ENCODE measurements at places on chromosomes 12 and 14.

- no peak for DNase-seq
Observed at GRCh38 chr14:34324363-34324795, 137.7 kb downstream of the SPTSSA start.

GRCh38 chr12:50799908-50800307, 36.0 kb downstream of the ATF1 start:
- DNase-seq: no peak

DNA sequence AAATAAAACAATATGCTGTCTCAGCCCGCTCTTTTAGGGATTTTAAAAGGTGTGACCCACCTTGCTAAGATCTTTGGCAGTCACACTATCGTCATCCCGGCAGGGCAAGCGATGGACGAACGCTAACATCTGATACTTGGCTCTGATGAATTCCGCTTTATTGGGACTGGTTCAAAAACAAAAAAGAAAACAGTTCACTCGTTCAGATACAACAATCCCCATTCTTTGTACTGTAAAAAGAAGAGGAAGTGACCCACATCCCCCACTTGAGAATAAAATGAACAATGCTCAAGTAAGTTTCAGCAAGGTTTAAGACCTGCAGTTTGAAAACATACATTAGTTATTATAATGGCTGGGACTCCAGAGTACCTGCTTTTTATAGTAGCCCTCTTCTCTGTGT, 7.3 kb downstream of the GIT2 start:
- no peak for DNase-seq

DNA sequence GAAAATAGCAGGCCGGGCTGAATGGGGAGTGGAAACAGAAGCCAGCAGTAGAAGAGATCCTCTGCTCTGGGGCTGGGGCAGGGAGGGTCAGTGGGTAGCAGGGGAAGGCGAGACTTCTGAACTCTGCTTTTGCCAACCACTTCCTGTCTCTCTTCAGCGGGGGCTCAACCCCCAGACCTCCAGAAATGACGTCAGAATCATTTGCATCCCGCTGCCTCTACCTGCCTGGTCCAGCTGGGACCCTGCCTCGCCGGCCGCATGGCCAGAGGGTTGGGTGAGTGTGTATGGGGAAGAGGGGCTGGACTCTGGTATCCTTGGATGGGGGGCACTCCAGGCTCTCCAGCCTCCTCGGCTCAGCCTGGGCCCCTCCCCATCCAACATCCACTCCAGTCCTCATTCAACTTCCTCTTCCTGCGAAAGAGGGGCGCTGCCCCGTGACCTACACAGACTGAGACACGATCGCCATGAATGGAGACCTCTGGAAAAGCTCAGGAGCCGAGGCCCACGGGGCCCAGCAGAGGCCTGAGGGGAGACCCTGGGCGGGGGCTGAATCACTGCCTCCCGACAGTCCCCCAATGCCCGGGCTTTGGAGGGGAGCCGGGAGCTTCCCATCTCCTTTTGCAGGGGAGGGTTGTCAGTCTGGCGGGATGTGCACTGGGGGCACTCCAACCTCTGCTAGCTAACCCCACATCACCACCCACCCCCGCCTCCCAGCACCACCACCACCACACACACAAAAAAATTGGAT, 458 bp upstream of the HOXC4 start:
- peak; percentile 50 for DNase-seq

DNA sequence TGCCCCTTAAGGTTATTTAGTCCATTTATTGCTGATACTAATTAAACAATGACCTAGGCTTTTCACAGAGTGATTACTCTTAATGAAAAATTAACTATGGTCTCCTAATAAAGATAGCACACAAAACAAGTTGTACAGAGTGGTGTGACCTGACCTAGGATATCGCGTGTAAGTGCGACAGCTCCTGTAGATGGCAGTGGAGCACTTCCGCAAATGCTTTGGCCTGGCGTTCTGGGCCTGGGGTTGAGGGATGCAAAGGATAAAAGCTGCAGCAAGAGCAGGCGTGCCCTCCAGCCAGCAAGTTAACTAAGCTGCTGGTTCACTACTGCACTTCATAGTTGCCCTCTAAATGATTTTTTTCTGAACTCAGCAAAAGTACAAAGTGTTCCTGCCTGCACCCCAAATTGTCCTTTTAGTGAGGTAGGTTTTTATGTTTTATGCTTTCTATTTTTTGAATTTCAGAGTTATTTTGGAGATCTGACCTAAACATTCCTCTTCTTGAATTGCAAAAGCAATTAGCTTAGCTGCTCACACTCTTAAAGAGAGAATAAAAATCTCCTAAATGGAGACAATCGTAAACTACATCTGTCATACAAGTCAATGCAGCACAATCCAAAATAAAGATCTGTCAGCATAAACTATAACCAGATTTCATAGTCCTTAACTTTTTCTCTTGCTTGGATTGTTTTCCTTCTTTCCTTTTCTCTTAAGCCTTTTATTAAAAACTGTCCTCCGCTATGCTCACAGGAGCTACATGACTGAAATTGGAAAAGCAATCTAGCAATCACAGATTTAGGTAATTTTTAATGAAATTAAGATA, 379.6 kb downstream of the LRIG3 start:
- peak; percentile 84 for DNase-seq

- DNase-seq: no peak
Observed at GRCh38 chr12:111964935-111965334, 48.0 kb downstream of the TMEM116 start.

GRCh38 chr12:130562716-130563115, 153.4 kb downstream of the RIMBP2 start:
- DNase-seq: no peak

- DNase-seq: no peak
Observed at GRCh38 chr12:20154052-20154451, 214.3 kb upstream of the PDE3A start.

DNA sequence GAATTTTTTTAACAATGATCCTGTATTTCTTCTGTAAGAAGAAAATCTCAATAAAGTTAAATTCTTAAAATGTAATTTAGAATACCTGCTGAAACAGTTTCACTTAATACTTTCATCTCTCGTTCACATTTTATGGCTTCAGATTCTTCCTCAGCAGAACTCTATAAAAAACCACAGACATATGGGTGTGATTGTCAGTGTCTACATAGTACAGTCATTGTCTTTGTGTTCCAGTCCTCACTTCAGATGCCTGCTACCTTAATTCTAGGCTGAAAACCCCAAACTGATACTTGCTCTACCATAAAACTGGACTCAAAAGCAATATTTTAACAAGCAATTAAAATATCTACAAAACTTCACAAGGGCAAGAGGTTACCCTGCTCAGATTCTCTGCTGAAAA, 71.8 kb downstream of the DNAI7 start:
- DNase-seq: no peak

DNA sequence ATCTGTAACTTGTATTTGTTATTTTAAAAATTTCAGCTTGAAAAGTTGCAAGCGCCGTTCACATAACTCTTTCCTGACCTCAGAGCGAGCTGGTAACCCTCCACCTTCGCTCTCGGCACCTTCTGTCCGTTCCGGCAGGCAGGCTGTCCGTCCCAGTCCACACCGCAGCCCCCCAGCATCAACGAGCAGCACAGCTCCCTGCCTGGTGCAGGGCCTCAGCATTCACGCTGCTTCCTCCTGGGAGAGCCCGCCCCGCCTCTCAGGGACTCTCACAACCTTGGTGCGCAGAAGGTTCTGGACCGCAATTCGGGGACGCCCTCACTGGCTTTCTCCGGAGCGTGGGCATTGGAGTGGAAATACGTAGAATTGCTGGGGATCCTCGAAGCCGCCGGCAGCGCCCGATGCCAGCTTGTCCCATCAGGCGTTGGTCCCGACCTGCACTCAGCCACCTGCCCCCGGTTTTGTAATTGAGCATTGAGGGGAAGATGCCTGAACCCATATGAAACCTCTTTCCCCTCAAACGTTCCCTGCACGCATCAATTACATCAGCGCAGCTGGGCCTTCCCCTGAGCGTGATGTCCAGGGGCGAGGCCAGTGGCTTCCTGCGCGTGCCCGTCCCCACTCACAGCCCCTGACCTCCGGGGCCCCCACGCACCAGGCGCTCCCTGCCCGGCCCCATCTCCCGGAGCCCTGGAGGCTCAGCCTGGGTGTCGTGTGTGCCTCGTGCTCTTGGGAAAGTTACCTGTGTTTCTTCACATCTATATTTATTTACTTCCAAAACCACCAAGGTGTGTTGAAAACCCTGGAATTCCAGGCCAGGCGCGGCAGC, 19.1 kb downstream of the LRCOL1 start:
- no peak for DNase-seq

DNA sequence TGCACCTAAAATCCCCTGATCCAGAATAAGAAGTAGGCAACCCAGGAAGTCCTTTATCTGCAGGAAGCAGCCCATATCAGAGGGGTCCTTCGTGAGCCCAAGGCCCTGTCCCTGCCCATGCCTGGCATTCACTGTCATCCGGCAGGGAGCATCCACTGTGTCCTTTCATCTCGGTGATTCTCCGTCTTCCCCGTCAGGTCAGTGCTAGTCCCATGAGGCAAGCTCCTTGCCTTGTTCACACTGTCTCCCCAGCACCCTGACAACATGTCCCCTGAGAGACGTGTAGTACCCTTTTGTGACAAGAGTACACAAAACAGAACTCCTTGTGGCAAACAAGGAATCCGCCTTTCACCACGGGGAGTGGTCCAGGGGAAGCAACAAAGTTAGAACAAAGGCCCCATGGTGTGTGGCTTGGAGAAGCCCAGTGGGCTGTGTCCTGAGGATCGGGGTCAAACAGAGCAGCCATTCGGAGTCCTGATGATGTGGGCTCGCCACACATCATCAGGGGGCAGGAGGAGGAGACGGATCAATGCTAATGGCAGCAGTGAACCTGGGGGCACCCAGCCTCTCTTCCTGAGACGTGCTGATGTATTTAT, 112.1 kb downstream of the DICER1 start:
- no peak for DNase-seq

- DNase-seq: no peak
Observed at GRCh38 chr12:59839514-59839913, 243.7 kb downstream of the SLC16A7 start.

DNA sequence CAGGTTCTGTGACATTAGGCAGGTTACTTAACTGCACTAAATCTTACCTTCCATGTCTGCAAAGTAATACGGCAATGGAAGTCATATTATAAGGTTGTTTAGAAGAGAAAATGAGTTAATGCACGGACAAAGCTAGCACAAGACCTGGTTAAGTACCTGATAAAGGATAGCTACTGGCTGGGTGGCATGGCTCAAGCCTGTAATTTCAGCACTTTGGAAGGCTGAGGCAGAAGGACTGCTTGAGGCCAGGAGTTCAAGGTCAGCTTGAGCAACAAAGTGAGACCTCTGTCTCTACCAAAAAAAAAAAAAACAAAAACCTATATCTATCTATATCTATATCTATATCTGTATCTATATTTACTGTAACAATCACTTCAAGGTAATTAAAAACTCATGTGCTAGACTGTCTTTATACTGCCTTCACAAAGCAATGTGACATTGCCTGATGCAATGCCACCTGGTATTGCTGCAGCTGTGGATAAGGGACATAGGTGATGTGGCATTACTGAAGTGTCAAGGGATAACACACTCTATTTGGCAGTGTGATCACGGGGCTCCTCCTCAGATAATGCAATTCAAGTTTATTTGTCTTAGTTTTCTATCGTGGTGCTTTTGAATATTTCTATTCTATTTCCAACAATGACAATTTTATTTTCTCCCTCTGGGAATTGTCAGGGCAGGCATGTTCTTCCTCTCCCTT, 107.1 kb downstream of the PAX9 start:
- DNase-seq: no peak

DNA sequence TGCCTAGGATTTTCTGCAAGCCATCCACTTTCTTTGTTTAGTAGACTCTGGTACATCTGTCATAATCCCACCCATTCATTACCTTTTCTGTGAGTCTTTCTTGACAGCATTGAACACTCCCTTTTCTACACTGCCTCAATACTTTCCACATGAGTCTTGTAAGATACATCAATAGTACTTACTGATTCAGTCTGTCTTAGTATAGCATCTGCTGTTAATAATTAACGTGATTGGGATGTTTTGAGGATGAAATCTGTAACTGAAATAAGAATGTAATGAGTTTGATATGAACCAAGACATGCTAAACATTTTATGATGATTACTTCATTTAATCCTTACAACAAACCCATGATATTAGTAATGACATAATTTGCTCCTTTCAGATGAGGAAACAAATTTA, 196.2 kb upstream of the FOXG1 start:
- no peak for DNase-seq

DNA sequence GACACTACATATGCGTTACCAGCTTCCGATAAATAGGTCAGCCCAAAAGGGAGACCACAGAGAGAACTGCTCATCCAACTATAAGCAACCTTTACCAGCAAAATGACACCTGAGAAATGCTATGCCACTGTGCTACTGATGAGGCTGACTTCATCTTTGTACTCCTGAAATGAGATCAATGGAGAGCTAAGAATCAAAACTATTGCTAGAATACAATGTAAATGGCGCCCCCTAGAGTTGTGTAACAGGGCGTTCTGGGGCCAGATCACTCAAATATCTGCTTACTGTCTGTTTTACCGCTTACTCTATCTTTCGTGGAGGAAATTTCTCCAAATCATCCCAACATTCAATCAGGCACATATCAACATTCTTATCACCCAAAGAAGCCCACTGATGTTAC, 4.6 kb downstream of the ZNF384 start:
- DNase-seq: peak; percentile 36

DNA sequence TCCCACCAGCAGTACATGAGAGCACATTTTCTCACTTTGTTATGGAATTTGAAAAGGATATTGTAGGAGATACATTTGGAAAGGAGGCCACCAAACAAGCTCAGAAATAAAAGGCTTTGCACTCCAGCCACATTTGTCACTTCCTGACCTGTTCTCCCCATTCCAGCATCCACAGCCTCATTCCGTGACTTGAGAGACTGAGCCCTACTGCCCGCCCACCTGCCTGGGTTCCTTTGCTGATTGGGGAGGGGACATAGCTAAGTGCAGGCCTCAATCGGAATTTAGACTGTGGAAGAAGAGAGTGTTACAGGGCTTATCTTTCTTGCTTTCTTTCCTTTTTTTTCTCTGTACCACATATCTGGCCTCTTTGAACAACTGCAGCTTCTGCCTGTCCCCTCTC, 735.4 kb upstream of the TMEM132C start:
- no peak for DNase-seq

All from WTC11 (cell line).